Calu3 (cell line): ENCODE measurements at places on chromosomes 5 and 9. TPM values are rescaled to one million over a fixed set of nuclear protein-coding genes. Genes with fewer than 3 reads are reported as not detected.

DNA sequence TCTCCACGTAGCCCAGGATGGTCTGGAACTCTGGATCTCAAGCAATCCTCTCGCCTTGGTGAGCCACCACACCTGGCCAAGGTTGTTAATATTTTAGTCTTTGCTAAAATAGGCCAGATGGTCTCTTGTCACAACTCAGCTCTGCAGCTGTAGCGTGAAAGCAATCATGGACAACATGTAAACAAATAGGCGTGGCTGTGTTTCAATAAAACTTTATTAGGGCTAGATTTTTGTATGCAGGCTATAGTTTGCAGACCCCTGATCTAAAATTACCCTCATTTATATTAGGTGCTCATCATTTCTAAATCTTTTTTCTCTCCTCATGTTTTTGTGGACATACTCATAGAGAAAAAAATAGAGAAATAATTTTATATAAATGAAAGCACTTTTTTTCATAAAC, 72.1 kb upstream of the SLC28A3 start:
- no peaks in the 10 kb centered on the region for H3K27me3 ChIP-seq
- no peak for DNase-seq
- H3K36me3 ChIP-seq: no peaks in the 10 kb centered on the region
- H3K4me1 ChIP-seq: no peaks in the 10 kb centered on the region
- no peak overlapping the region for H3K4me3 ChIP-seq

DNA sequence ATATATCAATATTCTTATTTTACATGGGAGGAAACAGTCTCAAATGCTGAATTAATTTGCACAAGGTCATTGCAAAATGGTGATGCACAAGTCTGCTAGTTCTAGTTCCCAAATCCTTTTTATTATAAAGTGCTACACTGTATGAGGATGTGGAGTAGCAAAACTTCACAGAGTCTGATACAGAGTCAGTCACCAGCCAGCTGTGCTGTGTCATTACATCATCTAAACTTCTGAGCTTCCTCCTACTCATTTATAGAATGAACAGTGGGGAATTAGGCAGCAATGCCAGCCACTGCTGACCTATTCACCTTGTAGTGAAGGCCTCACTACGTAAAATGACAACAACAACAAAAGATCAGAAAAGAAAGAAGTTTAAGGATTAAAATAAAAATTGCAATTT, 357.8 kb downstream of the TMEM167A start:
- H3K4me3 ChIP-seq: no peak overlapping the region
- peaks cover 17% of the 10 kb centered on the region for H3K4me1 ChIP-seq
- no peaks in the 10 kb centered on the region for H3K27me3 ChIP-seq
- no peaks in the 10 kb centered on the region for H3K36me3 ChIP-seq

- no peak for DNase-seq
- H3K36me3 ChIP-seq: peaks cover 70% of the 10 kb centered on the region
- peaks cover 33% of the 10 kb centered on the region for H3K4me1 ChIP-seq
- H3K4me3 ChIP-seq: no peak overlapping the region
Observed at GRCh38 chr5:32597041-32597629, 11.8 kb downstream of the SUB1 start.

DNA sequence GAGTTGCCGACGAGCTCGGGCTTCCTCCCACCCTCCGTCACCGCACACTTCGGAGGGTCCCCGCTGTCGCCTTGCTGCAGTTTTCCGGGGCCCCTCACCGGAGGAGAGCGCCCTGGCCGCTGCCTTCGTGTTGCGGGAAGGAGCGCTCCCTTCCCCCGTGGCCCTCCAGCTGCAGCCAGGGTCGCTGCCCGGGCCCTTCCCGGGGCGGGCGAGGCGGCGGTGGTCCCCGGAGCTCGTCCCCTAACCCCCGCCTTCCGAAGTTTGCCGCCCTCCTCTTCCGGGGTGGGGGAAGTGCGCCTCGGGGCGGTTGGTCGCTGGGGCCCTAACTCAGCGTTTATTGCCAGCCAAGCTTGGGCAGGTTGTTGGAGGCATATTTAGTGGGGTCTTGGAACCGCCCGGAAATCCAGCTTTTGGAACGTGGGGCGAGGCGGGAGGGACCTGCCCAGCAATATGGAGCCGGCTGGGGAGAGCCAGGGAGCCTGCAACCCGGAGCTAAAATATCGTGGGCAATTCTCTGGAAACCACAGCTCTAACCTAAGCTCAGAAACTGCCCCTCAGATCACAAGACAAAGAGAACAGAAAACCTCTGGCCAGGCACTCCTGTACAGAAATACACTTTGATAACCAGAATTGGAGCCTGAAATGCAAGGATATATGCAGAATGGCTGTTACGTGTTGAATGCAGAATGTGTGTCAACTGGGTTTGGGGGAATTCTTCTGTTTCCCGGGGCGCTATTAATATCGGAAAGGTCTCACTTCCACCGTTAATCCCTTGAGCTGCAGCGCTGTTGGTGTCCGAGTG, 890 bp downstream of the PIK3R1 start:
- H3K4me3 ChIP-seq: peak overlapping the region; percentile 84
- H3K27me3 ChIP-seq: no peaks in the 10 kb centered on the region
- peak; percentile 43 for DNase-seq
- H3K27ac ChIP-seq: peak overlapping the region; percentile 55

DNA sequence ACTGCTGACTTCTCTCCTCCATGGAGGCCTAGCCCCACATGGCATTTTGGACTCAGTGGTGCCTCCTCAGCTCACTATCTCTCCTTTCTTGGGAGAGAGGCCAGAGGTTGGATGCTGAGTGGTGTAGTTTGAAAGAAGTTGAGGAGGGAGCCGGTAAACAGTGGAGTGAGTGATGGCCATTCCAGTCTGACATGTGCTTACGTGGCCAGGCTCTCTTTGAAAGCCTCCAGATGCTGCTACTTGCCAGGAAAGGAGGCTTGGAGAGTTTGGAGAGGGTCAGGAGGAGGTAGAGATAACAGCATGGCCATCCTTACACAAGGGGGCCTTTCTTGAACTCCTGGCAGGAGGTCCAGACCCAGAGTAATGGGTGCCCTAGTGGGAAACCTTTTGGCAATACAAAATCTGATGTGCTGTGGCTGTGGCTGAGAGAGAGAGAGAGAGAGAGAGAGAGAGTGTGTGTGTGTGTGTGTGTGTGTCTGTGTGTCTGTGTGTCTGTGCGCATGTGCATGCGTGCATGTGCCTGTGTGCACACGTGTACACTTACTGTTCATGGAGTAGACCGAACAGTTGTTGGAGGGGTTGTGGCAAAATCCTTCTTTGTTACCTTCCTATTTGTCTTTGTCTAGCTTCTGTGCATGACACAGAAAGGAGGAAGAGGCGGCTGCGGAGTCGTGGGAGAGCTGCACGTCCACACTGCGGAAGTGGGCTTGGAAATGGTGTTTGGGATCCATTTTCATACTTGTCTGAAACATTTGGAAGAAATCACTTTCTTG, 37.8 kb downstream of the RALGPS1 start:
- no peaks in the 10 kb centered on the region for H3K36me3 ChIP-seq
- H3K27me3 ChIP-seq: no peaks in the 10 kb centered on the region
- no peak for DNase-seq
- no peak overlapping the region for H3K4me3 ChIP-seq
- H3K27ac ChIP-seq: no peak overlapping the region

The SV2C gene
- 0.88 and 0.90 TPM in 2 replicates for total RNA-seq

The SLC1A3 gene
- total RNA-seq: 6.0 and 7.9 TPM in 2 replicates

The TMOD1 gene
- total RNA-seq: 0.14 and 0.15 TPM in 2 replicates

The SUSD3 gene
- 0.69 and 1.3 TPM in 2 replicates for total RNA-seq
